ENCODE measurements at places on chromosomes 13 and 19.

DNA sequence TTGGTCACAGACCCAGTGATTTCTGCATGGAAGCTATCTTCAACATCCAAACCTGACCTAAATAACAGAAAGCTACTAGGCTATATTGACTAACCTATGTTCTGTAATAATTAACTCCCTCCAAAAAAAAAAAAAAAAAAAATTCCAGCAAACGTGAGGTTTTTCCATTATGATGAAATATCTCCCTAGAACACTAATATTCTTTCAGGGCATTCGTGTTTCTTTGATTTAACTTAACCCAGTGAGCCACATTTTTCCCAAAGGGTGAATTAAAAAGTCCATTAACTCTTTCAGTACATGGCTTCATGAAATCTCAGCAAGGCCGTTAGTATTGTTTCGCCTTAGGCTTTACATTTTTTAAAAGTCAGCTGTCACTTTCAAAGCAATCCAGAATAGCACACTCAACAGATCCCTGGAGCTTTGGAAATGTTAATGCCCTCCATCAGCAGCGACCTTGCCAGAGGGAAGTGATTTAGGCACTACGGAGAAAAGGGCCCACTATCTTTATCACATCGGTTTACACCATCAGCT is 175.8 kb downstream of the DCT start:
- no peak for DNase-seq

GRCh38 chr13:35618565-35619083 is 142.1 kb upstream of the MAB21L1 start:
- no peak for DNase-seq

DNA sequence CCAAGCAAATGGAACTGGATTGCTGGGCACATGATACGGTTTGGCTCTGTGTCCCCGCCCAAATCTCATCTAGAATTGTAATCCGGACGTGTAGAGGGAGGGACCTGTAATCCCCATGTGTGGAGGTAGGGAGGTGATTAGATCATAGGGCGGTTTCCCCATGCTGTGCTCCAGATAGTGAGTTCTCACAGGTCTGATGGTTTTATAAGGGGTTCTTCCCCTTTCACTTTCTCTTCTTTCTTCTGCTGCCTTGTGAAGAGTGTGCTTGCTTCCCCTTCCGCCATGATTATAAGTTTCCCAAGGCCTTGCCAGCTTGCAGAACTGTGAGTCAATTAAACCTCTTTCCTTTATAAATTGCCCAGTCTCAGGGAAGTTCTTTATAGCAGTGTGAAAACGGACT is 32.6 kb upstream of the MTIF3 start:
- DNase-seq, result peak; percentile 83

- DNase-seq, result no peak
These were observed 418.8 kb downstream of the GPC5 start for GRCh38 chr13:91817250-91817649.

GRCh38 chr13:21232196-21232595 is 55.7 kb downstream of the MRPL57 start:
- DNase-seq, result no peak

DNA sequence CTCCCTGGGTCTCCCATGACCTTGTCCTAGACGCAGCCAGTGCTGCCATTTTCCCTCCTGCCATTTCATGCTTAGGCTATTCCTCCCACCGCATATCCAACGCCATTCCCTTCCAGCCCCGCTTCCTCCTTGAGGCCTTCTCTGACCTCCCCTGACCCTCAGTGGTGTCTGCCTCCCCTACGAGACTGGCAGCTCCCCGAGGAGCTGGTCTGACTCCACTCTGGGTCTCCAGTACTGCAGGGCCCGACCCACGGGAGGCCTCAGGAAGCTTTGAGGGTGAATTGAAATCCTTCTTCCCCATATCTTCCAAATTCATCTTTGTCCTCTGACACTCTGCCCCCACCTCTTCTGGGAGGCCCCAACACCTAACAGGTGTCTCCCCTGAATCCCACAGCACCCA is 708 bp downstream of the KLK15 start:
- no peak for DNase-seq

DNA sequence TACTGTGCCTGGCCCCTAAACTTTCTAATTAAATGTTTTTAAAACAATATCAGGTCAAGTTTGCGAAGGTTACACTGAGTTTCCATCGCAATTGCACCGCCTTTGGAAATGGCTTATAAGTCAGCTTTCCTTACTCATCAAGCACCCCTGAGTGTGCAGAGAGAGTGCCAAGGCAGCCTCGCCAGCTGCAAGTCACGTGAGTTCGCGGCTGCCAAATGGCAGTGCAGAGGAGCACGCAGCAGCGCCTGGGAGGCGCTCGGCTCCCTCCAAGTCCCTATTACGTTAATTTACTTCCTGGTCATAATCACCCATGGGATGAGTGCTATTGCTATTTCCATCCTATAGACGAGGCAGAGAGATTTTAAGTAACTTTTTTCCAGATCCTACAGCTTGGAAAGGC is 319.6 kb downstream of the TEX29 start:
- no peak for DNase-seq

DNA sequence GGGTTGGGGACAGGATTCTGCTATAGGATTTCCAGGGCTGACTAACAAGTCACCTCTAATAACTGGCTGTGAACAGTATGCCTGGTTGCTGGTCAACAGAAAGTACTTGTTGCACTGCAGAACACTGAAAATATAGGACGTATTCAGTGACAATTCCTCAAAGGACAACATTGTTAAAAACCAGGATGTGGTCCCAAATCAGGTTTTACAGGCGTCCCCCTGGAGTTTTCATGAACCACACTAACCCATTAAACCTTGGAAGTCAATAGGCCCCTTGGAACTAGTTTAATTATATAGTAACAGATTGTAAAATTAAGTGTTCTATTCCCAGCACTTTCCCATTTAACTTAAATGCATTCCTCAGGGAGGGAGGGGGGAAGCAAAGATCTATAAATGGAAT is 495.4 kb downstream of the TBC1D4 start:
- DNase-seq, result no peak

DNA sequence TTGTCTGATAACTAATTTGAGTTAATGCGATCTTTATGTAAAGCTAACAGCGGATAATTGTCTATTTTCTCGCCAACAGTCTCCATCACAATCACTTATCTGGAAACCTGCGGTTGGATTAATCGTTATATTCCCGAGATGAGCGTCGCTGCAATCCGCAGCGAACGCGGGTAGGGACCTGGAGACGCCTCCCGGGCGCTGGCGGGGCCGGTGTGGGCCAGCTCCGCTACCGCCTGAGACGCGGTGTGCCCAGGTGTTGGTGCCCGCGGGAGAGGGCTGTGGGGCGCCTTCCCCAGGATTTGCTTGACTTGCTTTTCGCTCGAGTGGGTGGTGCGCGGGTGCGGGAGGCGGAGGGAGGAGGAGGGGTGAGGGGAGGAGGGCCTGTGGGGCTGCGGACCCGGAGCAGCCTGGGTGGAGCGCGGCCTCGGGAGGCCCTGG is 38.3 kb downstream of the SOX1 start:
- no peak for DNase-seq

DNA sequence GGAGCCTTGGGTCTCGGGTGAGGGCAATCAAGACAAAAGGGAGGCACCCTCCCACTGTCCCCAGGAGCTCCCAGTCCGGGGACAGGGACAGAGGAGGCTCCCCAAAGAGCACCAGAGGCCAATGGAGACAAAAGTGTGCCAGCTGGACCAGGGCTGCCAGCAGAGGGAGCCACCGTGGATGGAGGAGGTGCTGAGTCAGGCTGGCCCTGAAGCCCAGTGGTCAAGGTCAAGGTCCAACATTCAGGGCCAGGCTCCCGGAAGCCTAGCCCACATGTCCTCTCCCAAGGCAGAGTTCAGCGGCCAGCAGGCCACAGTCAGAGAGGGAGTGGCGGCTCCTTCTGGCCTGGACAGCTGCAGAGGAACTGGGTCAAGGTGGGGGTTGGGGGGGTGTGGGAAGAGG is 8.4 kb downstream of the COL5A3 start:
- no peak for DNase-seq

DNA sequence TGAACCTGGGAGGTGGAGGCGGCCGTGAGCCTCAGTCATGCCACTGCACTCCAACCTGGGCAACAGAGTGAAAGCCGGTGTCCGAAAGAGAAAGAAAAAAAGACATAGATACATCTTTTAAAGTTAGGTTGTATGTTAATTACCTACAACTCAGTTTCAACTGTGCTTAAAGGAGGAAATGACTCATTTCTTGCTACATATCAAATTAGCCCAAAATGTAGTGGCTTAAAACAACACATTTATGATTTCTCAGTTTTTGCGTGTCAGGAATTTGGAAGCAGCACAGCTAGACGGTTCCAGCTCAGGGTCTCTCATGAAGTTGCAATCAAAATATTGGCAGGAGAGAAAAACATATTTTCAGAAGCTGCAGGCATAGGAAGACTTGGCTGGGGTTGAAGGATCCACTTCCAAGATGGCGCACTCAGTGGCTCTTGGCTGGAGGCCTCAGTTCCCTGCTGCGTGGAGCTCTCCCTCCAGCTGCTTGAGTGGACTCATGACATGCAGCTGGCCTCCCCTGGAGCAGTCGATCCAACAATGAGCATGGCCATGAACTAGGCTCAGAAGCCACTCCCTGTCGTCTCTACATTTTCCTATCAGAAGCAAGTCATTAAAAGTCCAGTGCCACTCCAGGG is 7.1 kb downstream of the LDLR start:
- peak; percentile 89 for DNase-seq

DNA sequence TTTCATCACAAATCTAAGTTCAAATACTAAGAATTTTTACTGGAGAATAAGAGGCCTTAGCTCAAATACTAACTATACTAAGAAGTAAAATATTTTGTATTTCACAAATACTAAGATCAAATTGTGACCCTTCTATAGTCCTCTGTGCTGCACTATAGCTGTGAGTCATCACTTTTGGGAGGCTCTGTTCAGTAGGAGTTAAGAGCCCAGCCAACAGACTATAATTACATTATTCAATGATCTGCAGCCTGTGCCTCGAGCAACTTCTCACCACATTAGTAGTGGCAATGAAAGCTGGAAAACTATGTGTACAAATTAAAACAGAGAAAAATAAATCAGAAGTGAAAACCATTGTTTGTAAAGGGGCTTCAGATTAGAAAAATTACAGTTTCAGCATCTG is 147.3 kb upstream of the GPC6 start:
- DNase-seq, result no peak

- no peak for DNase-seq
These were observed 22.1 kb upstream of the WDR18 start for GRCh38 chr19:961866-962620.

- DNase-seq, result no peak
These were observed 247.2 kb downstream of the TEX29 start for GRCh38 chr13:111567637-111568036.
